CD4-positive, alpha-beta T cell (primary cell): ENCODE measurements at places on chromosomes 16 and 17.

GRCh38 chr16:88391144-88391850, 8.5 kb downstream of the ZNF469 start:
- no peak for DNase-seq

- no peak for DNase-seq
Measured at GRCh38 chr17:41116297-41116696, 1.9 kb downstream of the KRTAP4-11 start.

DNA sequence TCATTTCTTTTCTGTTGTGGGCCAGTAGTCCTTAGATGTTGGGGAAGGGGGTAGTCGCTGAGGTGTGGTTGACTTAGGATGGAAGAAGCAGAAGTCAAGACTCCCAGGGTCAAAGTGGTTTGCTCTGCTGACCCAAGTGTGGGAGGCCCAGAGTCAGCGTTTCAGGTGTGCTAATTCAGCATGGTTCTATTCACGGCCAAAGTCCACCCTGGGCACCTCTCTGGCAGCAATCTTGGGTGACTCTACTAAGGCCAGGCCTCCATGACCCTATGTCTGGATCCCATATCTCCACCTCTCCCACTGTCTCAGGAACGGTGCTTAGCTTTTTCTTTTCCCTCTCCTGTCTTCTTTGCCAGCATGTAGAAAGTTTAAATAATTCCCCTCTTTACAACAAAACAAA, 32.9 kb downstream of the MAPT start:
- no peak for DNase-seq

GRCh38 chr16:2039274-2040031, 8.2 kb downstream of the NTHL1 start:
- no peak for DNase-seq

DNA sequence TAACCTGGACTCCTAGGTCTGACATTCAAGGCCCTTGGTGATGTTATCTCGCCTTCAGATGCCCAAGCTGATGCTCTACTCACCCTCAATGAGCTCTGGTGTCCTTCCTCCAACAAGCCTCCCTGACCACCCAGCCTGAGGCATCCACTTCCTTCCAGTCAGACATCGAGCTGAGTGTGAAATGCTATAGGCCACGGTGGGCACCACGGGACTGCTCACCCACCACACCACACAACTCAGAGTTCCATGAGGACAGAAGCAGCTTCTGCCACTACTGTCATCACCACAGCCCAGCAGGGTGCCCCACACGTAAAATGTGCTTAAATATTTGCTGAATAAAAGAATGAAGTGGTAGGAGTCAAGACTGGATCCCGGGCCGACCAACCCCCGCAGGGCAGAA, 12.0 kb downstream of the CREBBP start:
- DNase-seq = no peak

DNA sequence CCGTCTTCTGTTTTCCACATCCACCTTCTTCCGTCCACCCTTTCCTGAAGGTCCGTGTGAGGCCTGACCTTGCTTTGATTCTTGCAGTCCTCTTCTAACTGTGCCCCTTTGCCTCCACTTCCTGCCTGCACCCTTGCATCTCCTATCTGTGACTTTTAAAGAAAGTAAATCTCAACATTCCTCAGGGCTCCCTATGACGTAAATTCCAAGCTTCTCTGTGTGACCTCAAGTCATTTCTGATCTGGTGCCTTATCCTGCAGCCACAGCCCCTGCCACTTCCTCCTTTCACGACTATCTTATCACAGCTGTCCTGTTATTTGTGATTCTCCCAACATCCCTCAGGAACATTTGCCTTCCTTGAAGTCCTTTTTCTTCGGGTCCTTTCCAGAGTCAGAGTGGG, 520.5 kb downstream of the CDH13 start:
- DNase-seq = no peak

DNA sequence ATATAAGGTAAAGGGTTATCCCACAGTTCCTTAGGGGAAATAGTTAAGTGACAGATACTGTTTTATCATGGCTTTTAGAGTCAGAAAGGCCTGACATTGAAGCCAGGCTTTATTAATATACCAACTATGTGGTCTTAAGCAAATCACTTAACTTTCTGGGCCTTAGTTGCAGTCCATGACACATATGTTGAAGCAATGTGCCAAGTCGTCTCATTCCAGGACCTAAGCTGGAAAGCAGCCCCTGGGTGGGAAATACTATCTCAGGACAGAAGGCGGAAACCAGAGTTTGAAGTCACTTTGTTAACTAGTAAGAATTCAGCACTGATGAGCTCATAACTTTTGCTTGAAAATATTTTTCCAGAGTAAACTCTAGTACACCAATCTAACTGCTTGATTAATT, 80.0 kb downstream of the USP32 start:
- no peak for DNase-seq

- no peak for DNase-seq
Measured at GRCh38 chr17:78130090-78130436, 508 bp upstream of the TMC8 start.

- no peak for DNase-seq
Measured at GRCh38 chr17:41863074-41863848, 2.0 kb downstream of the KLHL11 start.
